ENCODE measurements at places on chromosomes 16 and 17.

GRCh38 chr17:5715478-5715877 lies 131.2 kb upstream of the NLRP1 start:
- no peak for DNase-seq
- H3K4me1 ChIP-seq, result no peaks in the 10 kb centered on the region
- no peak overlapping the region for H3K27ac ChIP-seq
- H3K4me3 ChIP-seq, result no peak overlapping the region
- H3K36me3 ChIP-seq, result no peaks in the 10 kb centered on the region

DNA sequence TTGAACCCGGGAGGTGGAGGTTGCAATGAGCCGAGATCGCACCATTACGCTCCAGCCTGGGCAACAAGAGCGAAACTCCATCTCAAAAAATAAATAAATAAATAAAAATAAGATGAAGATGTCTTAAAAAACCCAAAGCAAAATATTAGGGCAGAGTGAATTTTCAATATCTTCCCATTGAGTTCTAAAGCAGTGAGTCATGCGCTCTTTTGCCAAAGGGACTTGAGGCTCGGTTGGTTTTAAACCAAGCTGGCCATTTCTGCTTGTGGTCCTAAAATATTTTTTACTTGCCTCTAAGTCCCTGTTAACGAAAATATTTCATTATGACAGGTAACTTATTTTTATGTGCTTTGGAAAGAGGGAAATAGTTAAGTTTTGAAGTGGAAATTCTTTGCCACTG lies 4.7 kb downstream of the PAFAH1B1 start:
- H3K4me3 ChIP-seq, result peak overlapping the region; percentile 33
- H3K36me3 ChIP-seq, result peaks cover 41% of the 10 kb centered on the region
- DNase-seq, result no peak
- H3K4me1 ChIP-seq, result peaks cover 59% of the 10 kb centered on the region

DNA sequence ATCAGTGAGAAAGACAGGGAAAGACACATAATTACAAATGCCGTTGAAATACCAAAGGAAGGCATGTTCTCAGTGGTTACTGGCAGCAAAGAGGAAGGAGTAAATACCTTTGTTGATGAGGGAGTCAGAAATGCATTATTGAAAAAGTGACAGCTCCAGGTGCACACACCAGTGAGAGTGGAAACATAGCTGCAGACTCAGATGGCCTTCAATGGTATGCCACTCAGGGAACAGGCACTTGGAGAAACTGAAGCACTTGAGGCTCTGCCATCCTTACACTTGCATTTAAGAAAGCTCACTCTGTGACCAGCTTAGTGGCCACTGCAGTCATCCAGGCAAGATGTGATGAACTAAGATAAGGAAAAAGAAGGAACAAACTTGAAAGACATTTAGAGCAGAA lies 29.9 kb downstream of the NOG start:
- peaks cover 6% of the 10 kb centered on the region for H3K27me3 ChIP-seq
- no peak for DNase-seq
- no peak overlapping the region for H3K27ac ChIP-seq
- H3K36me3 ChIP-seq, result no peaks in the 10 kb centered on the region
- H3K4me1 ChIP-seq, result no peaks in the 10 kb centered on the region
- H3K4me3 ChIP-seq, result no peak overlapping the region

DNA sequence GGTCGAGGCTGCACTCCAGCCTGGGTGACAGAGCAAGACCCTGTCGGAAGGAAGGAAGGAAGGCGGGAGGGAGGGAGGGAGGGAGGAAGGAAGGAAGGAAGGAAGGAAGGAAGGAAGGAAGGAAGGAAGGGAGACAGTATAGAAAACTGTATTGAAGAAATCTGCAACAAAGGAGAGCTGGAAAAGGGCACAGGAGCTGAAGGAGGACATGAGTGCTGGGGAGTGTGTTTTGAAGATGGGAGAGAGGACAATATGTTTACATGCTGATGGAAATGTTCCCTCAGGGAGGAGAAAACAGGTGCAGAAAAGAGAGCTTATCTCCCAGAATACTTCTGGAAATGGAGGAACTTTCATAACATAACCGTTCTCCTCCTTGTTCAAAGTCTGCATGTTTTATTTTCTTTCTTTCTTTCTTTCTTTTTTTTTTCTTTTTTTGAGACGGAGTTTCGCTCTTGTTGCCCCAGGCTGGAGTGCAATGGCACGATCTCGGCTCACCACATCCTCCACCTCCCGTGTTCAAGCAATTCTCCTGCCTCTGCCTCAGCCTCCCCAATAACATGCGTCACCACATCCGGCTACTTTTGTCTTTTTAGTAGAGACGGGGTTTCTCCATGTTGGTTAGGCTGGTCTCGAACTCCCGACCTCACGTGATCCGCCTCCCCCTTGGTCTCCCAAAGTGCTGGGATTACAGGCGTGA lies 2.7 kb upstream of the HAP1 start:
- no peaks in the 10 kb centered on the region for H3K36me3 ChIP-seq
- peaks cover 42% of the 10 kb centered on the region for H3K27me3 ChIP-seq
- H3K4me1 ChIP-seq, result peaks cover 6% of the 10 kb centered on the region
- H3K4me3 ChIP-seq, result no peak overlapping the region
- no peak overlapping the region for H3K27ac ChIP-seq

GRCh38 chr17:64679710-64680216 lies 17.7 kb upstream of the SMURF2 start:
- no peaks in the 10 kb centered on the region for H3K4me1 ChIP-seq
- no peaks in the 10 kb centered on the region for H3K27me3 ChIP-seq

GRCh38 chr17:46753776-46754175 lies 64.7 kb downstream of the WNT3 start:
- H3K27ac ChIP-seq, result no peak overlapping the region
- no peak for DNase-seq
- H3K4me1 ChIP-seq, result no peaks in the 10 kb centered on the region
- no peak overlapping the region for H3K4me3 ChIP-seq

DNA sequence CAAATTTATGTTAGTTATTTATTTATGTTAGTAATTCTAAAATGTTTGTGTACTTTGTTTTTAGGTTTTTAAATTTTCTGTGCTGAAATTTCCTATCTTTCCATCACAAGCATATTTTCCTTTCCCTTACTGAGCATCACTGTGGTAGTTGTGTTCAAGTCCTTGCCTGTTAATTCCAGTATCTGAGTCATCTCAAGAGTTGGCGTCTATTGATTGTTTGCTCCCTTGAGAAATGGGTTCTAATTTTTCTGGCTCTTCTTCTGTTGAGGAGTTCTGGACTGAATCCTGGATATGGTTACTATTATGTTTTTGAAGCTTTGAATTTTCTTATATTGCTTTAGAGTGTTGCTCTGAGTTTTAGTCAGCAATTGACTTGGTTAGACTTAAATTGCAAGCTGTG lies 56.3 kb downstream of the GAN start:
- H3K36me3 ChIP-seq, result peaks cover 67% of the 10 kb centered on the region
- no peak overlapping the region for H3K4me3 ChIP-seq
- H3K4me1 ChIP-seq, result no peaks in the 10 kb centered on the region
- DNase-seq, result no peak
- H3K27me3 ChIP-seq, result no peaks in the 10 kb centered on the region
- H3K27ac ChIP-seq, result no peak overlapping the region

DNA sequence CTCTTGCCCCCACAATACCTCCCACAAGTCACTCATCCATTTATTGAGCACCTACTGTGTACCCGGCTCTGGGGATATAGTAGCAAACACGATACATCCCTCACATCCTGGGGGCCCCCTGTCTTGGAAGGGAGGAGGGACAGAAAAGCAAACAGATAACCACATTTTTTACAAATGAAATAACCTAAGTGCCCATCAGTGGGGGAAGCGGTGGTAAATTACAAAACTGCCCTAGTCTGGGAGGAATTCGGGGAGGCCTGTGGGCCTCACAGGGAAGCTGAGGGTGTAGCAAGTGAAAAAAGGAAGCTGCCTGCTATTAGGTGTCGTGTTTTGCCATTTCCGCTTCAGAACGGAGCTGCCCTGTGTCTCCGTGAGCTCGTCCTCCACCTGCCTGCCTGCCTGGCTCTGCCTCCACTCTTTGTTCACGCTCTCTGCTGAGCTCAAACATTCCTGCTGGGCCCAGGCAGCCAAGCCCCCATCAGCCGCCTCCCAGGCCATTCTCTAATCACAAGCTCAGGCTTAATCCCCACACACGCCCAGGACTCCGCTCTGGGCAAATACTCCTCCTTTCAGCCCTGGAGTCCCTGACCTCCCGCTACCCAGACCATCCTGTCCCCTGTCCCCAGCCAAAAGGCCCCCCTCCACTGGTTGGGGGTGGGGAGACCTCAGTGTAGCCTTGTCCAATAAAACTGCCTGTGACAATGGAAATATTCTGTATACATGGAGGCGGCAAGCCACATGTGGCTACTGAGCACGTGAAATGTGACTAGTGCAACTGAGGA lies 10.2 kb upstream of the SEC14L5 start:
- DNase-seq, result no peak
- H3K4me3 ChIP-seq, result no peak overlapping the region
- no peaks in the 10 kb centered on the region for H3K36me3 ChIP-seq
- no peaks in the 10 kb centered on the region for H3K4me1 ChIP-seq
- peaks cover 16% of the 10 kb centered on the region for H3K27me3 ChIP-seq
- H3K27ac ChIP-seq, result no peak overlapping the region

- DNase-seq, result no peak
- no peak overlapping the region for H3K4me3 ChIP-seq
- no peaks in the 10 kb centered on the region for H3K27me3 ChIP-seq
Measured at GRCh38 chr16:46632778-46633733, 11.9 kb upstream of the SHCBP1 start.

DNA sequence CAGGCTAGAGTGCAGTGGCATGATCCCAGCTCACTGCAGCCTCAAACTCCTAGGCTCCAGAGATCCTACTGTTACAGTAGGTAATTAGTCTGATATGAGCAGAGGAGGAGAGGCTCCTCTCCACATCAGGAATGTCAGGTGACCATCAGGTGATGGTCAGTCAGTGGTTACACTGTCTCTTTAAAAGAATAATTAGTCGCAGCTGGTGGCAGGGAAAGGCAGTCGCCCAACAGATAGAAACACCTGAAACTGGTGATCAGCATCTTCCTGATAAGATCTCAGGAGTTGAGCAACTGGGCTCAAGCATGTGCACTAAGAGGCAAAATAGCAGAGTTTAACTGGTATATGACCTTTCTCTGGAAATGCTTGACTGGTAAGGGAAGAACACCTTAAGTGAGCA lies 21.5 kb upstream of the ABCA5 start:
- peaks cover 29% of the 10 kb centered on the region for H3K27me3 ChIP-seq
- no peaks in the 10 kb centered on the region for H3K4me1 ChIP-seq
- H3K27ac ChIP-seq, result no peak overlapping the region
- H3K36me3 ChIP-seq, result no peaks in the 10 kb centered on the region
- no peak overlapping the region for H3K4me3 ChIP-seq

DNA sequence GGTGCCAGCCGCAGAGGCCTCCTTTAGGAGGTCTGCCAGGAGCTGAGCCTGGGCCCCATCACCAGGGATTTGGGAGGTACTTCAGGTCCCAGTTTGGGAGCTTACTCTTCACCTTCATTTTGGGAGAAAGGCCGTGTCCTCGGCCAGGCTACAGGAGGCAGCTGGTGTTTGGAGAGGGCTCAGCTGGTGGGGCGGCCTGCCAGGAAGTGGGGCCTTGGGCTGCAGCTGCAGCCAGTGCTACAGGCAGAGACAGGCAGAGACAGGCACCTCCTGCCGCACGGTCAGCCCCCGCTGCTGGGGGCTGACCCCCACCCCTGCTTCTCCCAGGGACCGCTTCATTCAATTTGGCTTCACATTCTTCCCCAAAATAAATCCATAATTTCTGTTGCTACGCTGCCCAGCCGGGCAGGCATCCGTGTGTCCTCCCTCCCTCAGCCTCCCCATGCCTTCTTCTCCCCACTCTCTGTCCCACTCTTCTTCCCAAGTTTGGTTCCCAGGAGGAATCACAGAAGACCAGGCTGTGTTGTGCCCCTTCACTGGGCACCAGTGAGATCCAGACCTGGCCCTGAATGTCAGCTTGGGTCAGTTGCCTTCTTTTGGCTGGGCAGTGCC lies 6.1 kb downstream of the TMEM235 start:
- no peak overlapping the region for H3K27ac ChIP-seq
- peaks cover 6% of the 10 kb centered on the region for H3K4me1 ChIP-seq
- DNase-seq, result no peak
- peaks cover 6% of the 10 kb centered on the region for H3K27me3 ChIP-seq

DNA sequence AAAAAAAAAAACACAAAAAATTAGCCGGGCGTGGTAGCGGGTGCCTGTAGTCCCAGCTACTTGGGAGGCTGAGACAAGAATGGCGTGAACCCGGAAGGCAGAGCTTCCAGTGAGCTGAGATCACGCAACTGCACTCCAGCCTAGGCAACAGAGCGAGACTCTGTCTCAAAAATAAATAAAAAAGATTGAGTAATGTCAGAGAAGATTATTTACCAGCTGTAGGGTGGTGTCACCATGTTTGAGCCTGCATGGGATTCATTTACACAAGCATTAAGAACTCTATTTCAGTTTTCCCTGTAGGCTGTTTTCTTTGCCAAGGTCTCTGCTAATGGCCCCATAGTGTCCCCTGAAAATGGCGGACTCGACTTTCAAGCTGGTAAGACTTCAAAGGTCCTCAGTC lies 575.0 kb downstream of the CDH13 start:
- no peaks in the 10 kb centered on the region for H3K27me3 ChIP-seq
- no peaks in the 10 kb centered on the region for H3K4me1 ChIP-seq
- DNase-seq, result no peak
- H3K27ac ChIP-seq, result no peak overlapping the region
- no peaks in the 10 kb centered on the region for H3K36me3 ChIP-seq

DNA sequence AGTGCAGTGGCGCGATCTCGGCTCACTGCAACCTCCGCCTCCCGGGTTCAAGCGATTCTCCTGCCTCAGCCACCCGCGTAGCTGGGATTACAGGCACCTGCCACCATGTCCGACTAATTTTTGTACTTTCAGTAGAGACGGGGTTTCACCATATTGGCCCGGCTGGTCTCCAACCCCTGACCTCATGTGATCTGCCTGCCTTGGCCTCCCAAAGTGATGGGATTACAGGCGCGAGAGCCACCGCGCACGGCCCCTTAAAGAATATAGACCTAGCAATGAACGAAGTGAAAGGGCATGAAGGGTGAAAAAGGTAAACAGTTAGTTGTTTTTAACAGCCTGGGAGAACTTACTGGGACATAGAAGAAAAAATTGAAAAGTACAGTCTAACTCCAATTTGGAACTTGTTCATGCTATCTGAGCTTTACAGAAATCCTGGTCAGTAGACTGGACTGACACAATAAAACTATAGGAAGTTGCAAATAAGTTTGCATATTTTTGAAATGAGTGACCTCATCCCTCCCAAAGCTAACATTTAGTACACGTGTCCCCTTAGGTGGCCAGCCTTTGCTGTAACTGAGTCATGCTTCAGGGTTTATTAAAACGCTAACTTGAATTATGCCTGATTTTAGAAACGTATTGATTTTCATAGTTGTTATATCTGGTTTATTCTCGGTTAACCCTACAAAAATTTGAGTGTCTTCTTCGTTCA lies 1.8 kb downstream of the COG1 start:
- no peak for DNase-seq
- no peaks in the 10 kb centered on the region for H3K27me3 ChIP-seq
- H3K36me3 ChIP-seq, result peaks cover 65% of the 10 kb centered on the region
- H3K4me3 ChIP-seq, result peak overlapping the region; percentile 95

Data from activated T-cell treated with anti-CD3 and anti-CD28 coated beads, Interleukin-2, amount 50 U/mL, for 24 hours (primary cell).